ENCODE measurements at places on chromosomes 7 and 10. TPM values are rescaled to one million over a fixed set of nuclear protein-coding genes. Genes with fewer than 3 reads are reported as not detected.

DNA sequence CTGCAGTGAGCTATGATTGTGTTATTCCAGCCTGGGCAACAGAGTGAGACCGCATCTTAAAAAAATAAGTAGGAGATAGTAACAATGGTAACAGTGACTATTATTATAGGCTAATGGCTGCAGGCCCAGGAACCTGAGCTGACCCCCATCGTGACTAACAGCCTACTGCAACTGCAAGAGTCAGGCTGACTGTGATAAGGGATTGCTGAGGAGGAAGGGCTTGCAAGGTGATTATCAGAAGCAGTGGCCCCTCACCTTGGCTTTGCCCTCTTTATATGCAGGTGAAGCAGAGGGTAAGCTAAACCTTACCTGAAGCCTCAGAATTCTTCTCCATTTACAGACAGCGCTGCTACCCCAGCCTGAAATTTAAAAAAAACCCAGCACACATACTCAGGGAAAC lies 83.9 kb upstream of the SDK1 start:
- no peak for DNase-seq

DNA sequence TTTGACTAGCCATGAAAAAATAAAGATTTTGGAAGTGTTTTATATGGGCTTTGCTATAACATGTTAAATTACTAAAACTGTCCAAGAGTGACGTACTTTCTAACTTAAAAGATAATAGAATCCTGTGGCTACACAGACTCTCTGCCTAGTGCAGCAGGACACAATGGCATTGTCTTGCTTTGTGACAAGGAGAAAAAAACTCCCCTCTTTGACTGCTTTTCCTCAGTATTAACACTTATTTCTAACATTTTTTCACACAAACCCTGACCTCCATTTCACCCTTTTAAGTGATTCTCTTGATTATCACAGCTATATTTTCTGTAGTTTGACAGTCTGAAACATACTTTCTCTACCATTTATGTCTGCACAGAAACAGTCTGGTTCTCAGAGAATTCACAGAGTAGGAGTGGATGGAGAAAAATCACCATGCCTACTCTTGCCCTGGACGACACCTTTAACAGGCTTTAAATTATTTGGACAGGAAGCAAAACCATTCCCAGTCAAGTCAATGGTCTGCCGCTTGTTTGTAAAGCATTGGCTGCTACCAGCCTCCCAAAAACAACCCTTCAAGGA lies 336.3 kb upstream of the SMIM30 start:
- DNase-seq = no peak

DNA sequence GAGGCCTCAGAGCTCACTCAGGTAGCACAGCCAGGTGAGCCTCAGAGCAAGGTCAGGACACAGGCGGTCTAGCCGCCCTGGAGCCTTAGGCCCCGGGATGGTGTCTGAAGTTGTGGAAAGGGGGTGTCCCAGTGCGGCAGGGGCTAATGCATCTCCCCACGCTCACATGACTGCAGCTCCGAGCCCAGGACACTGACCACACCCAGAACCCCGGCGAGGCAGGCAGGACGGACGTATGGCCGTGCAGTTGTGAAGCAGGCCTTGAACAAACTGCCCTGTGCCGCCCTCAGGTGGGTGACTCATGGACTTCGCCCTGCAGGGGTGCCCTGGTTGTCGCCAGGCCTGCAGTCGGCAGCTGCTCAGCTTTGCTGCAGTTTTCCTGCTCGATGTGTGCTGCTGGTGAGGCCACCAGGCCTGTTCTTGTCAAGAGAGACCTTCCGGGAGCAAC lies 5.0 kb upstream of the PRKAR1B start:
- no peak for DNase-seq

DNA sequence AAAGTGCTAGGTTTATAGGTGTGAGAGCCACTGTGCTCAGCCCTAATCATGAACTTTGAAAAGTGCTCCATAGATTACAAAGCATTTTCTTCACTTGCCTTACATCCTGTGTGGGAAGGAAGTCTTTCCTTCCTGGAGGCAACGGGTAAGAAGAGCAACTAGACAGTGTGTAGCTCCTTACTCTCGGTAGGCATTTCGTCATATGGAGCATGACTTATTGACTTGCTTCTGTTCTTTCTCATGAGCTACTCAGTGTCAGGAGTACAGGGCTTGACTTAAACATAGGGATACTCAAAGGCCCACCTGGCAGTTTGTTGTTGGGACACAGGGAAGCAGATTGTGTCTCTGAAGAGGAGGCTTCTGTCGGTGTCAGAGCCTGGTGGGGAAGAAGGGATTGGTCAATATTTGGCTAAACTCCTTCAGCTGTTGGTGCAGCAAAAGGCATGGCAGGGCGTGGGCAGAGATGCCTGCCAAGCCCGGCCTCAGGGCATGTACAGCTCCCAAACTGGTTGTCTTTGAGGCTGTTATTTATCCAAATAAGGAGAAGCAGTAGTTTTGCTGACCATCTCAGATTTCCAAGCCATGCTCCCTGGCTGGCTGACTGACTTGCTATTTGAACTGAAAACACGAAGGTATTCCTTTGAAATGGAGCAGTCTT lies 248.9 kb downstream of the KIAA1217 start:
- DNase-seq = no peak

- no peak for DNase-seq
Observed at GRCh38 chr10:30000802-30001571, 58.4 kb downstream of the JCAD start.

DNA sequence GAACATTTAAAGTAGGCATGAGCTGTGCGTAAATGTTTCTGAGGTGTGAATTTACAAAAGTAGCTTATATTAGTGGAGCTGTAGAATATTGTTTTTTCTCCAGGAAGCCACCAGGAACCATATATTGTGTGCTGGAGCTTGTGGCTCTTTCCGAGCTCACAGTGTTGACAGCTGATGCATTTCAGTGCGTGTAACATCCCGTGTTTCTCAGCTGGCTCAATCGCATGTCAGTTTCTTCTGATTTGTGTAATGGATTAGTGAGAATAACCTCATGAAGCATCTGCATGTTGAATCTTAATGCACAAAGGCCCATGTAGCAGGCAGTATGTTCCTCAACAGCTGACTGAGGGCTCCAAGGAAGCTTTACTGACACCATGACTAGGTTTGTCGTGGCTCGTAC lies 39.4 kb downstream of the VKORC1L1 start:
- DNase-seq = no peak

GRCh38 chr10:122113945-122114747 lies 125.2 kb downstream of the TACC2 start:
- DNase-seq = no peak

GRCh38 chr10:126496771-126497545 lies 108.7 kb upstream of the ADAM12 start:
- no peak for DNase-seq

DNA sequence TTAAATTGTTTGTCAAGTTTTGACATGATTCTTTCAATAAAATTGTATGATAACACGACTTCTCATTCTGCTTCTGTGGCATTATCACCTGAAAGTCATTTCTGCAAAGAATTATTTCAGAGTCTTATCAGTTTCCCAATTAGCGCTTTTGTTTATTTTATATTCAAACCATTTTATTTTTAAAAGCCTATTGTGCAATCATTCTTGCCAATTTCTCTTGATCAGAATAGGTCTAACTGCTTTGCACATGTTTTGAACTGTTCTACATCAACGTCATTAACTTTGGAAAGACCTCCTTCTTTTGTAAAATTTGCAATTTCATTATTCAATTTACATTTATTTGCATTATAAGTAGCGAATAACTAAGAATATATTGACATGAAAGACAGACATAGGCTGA lies 758.1 kb downstream of the CNTNAP2 start:
- no peak for DNase-seq

DNA sequence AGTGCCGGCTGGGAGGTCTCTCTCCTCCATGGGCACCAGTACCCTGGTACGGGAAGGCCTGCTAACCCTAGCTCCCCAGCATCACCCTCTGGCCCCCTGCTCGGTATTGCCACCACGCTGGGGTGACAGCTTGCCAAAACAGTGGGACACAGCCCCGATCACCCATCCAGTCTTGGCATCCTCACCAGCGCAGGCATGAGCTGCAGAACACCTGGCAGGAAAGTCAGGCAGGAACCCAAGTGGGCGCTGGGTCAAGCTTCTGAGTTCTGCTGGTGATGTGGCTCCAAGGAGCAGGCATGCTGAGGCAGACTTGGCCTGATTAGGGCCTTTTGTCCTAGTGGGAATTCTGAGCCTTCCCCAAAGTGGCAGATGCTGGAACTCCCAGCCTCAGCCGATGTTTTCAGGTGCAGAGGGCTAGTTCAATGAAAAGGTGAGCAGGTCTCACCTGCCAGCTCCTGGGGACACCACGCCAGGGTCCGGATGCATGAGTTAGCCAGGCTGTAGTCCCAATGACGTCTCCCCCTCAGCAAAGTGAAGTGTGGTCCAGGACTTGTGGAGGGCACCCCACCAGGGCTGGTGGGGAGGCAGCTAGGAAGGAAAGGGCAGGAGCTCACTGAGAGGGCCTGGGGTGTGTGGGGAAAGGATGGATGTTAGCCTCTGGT lies 8.5 kb upstream of the ZNF22 start:
- no peak for DNase-seq

GRCh38 chr10:127937915-127938463 lies 31.1 kb downstream of the PTPRE start:
- DNase-seq = no peak

GRCh38 chr7:871900-872537 lies 4.3 kb upstream of the GET4 start:
- DNase-seq = no peak

- no peak for DNase-seq
Observed at GRCh38 chr10:96704563-96704962, 15.8 kb downstream of the PIK3AP1 start.

DNA sequence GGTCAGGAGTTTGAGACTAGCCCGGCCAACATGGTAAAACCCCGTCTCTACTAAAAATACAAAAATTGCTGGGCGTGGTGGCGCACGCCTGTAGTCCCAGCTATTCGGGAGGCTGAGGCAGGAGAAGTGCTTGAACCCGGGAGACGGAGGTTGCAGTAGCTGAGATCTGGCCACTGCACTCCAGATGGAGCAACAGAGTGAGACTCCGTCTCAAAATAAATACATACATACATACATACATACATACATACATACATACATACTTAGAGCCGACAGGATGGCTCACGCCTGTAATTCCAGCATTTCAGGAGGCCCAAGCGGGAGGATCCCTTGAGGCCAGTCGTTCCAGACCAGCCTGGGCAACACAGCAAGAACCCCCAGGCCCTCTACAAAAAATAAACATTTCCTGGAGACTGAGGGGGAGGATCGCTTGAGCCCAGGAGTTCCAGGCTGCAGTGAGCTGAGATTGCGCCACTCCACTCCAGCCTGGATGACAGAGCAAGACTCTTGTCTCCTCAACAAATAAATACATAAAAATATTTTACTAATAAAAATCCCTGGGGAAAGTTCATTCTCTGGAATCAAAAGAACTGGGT lies 90.9 kb upstream of the TNRC18 start:
- DNase-seq = no peak

GRCh38 chr7:29884399-29885272 lies 78.3 kb downstream of the WIPF3 start:
- DNase-seq = no peak

- peak; percentile 34 for DNase-seq
Observed at GRCh38 chr10:109956454-109957091, 33.3 kb upstream of the XPNPEP1 start.

GRCh38 chr10:92839191-92840085 lies 8.9 kb upstream of the EXOC6 start:
- no peak for DNase-seq

The NEUROD6 gene
- total RNA-seq = not detected

The PDE1C gene
- total RNA-seq = under 0.01 TPM

The NSUN6 gene
- total RNA-seq = 12.1 TPM

The CLDN3 gene
- not detected for total RNA-seq

The FRAT1 gene
- total RNA-seq = 11.0 TPM

The HMX2 gene
- not detected for total RNA-seq

The PAPOLB gene
- total RNA-seq = under 0.01 TPM

Data from hematopoietic multipotent progenitor cell (in vitro differentiated cells).